ENCODE measurements at places on chromosomes 5 and 9.

DNA sequence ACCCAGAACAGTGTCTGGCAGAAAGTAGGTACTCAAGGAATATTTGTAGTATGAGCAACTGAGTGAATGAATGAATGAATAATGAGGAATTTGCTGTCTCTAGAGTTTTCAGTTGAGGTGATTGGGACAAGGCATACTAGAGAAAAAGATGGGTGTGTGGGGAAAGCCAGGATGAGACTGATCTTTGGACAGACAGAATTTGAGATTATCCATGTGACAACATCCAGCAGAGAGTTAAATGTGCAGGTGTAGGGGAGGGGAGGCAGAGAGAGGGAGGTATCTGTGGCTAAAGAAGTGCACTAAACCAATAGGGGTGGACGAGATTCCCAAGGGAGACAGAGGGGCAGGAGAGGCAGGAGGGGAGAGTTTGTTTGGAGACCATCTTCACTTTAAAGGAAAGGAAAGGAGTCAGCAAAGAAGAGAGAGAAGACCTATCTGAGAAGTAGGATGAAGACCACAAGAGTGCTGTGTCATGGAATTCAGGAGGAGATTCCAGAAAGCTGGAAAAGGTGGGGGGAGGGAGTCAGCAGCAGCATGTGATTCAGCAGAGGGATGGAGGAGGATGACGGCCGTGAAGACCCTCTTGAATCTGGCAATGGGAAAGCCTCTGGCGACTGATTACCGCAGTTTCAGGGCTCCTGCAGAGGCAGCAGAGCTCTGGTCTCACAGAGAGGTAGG is 3.2 kb downstream of the CPLX2 start:
- DNase-seq = no peak

GRCh38 chr5:97906135-97906534 is 723.1 kb upstream of the RIOK2 start:
- DNase-seq = no peak

DNA sequence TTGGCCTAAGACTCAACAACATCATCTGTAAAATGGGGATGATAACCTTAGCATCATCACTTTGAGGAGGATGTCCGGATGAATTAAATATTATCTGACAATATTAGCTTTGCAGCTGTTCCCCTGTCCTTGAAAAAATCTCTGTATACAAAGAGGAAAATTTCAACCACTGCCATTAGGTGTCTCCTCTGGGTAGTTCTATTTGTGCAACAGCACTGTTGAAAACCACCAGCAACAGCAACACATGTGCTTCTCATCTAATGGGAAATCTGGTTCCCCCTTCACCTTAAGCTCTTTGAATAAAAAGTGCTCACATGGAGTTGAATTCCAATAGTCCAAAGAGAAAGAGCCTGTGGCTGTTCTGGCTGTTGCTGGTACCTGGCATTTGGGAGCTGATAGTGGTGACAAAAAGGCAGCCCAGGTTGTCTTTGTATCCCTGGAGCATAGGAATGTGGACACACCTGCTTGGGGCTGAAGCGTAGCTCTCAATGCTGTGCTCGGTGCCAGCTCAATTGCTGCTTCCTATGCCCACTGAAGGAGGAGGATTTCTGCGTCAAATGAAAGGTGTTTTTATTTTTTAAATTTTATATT is 322.1 kb upstream of the MSX2 start:
- DNase-seq = no peak

DNA sequence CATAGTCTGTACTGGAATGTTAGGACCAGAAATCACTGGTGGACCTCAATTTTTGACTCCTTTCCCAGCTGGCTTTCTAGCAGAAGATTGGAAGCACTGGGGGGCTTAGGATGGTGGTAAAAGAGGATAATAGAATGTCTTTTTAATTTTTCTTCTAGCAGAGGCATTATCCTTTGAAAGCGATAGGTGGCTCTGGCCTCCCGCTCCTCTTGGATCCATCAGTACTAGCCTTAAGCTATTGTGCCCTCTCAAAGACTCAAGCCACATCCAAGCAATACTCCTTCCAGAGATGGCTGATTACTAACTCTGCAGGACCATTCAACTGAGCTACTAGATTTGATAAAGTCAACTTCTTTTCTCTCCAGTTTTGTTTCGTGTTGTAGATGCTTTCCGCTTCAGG is 610.6 kb downstream of the CDH12 start:
- no peak for DNase-seq

- no peak for DNase-seq
Observed at GRCh38 chr5:81774374-81774773, 23.5 kb upstream of the SSBP2 start.

DNA sequence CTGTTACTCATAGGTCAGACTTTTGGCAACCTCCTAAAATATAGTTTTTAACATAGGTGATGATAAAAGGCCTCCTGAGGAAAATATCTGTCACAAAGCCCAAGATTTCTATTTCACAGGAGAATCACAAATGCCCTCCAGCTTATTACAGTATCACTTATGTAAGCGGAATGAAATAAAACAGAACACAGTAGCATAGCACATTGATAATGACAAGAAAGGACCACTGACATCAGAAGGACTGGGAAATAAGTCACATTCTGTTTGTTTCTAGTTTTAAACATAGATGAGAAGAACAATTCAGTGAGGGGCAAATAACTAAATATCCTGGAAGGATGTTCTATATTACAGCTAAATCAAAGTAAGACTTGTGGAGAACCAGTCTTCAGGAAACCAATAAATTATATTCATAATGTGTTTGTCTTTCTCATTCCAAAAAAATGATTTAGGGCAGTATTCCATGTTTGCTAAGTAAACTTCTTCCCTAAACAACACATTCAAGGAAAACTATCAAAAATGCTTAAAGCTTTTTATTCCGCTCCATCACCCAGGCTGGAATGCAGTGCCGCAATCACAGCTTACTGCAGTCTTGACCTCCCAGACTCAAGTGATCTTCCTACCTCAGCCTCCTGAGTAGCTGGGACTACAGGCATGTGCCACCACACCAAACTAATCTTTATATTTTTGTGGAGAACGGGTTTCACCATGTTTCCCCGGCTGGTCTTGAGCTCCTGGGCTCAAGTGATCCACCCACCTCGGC is 20.8 kb upstream of the CTNNAL1 start:
- DNase-seq = no peak

- no peak for DNase-seq
Observed at GRCh38 chr5:150538007-150538917, 30.3 kb downstream of the NDST1 start.

DNA sequence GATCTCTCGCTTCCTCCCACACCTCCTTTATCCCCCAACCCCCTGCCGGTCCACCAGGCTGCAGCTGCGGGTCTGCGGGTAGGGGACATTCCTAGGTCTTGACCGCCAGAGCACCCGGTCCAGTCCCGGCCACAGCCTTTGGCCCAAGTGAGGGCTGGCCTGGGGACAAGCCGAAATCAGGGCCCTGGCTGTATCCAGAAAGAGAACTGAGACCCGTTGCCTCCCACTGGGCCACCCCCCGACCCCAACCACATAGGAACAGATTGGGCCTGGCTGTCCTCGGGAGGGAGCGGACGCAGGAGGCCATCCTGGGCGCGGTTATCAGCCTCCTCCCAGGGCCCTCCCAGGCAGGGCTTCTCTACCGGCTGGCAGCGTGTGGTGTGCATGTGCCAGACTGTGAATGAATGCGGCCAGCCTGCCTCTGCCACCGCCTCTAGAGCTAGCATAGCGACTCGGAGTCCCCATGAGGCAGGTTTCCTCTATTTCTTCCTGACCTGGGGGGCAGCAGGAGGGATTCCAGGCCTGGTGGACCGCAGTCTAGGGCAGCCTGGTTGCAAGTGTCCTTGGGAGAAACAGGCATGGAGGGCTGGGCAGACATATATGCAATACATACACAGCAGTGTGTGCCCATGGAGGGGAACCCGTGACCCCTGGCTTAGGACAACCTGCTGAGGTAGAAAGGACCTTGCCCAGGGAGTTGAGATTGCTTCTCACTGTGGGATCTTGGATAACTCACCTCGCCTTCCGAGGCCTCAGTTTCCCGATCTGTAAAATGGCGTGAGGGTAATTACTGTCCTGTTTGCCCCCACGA is 1.2 kb downstream of the N4BP3 start:
- DNase-seq = no peak

GRCh38 chr9:128728298-128728697 is 4.4 kb upstream of the ZDHHC12 start:
- no peak for DNase-seq

- DNase-seq = peak; percentile 87
Observed at GRCh38 chr5:170632985-170633234, 129.1 kb downstream of the KCNIP1 start.
